GM23338 (cell line): ENCODE measurements at places on chromosomes 11 and 22.

GRCh38 chr11:122276221-122276620, 160.2 kb upstream of the BLID start:
- 0 out of 2 replicates have a peak, but pooled peaks cover 1% of the 10 kb centered on the region for H3K4me1 ChIP-seq
- no peaks in the 10 kb centered on the region for H3K27me3 ChIP-seq
- no peak overlapping the region for H3K27ac ChIP-seq
- H3K4me3 ChIP-seq: no peak overlapping the region

DNA sequence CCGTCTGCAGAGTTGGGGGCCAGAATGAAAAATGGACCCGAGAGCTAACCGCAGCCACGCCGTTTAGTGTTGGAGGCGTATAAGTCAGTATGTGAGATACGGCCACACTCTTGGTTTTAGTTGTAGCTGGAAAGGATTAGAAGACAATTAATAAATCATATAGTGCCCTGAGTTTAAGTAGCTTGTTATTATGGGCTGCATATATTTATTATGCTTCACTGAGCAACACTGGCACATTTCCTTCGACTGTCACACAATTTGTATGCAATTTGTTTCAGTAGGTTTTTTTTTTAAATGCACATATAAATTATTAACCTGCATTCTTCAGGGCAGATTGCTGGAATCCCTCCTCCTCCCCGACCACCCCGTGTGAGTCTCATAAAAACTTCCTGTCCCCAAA, 56.9 kb downstream of the PKNOX2 start:
- no peaks in the 10 kb centered on the region for H3K27me3 ChIP-seq
- H3K4me3 ChIP-seq: no peak overlapping the region
- peaks cover 7% of the 10 kb centered on the region for H3K4me1 ChIP-seq
- DNase-seq: no peak
- no peaks in the 10 kb centered on the region; the same call in 1 of the 2 replicates for H3K36me3 ChIP-seq

DNA sequence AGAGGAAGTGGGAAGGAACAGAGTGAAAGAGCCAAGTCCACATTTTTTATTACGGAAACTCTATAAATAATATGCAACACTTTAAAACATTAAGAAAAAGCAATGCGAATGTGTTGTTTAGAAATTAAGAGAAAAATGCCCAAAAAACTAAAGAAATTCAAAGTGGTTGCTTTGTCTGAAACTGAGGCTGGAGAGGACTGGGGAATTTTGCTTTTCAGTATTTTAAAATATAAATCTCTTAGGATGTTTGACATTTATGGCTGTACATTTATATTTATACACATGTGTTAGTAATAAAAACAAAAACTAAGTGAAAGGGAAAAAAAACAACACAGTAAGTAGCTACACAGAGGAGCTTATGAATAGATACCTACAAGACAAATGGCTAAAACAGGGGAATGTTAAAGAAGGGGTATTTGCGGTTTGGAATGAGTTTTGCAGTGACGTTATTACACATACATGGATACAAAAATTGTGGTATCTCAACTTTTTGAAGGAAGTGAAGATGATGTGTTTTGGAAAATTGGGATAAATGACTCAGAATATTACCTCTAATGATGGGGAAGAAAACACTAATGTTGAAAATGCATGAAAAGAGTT, 97.0 kb upstream of the DRD2 start:
- 0 out of 2 replicates have a peak, but pooled peaks cover 5% of the 10 kb centered on the region for H3K4me1 ChIP-seq
- no peaks in the 10 kb centered on the region for H3K36me3 ChIP-seq
- DNase-seq: no peak
- H3K27ac ChIP-seq: no peak overlapping the region

DNA sequence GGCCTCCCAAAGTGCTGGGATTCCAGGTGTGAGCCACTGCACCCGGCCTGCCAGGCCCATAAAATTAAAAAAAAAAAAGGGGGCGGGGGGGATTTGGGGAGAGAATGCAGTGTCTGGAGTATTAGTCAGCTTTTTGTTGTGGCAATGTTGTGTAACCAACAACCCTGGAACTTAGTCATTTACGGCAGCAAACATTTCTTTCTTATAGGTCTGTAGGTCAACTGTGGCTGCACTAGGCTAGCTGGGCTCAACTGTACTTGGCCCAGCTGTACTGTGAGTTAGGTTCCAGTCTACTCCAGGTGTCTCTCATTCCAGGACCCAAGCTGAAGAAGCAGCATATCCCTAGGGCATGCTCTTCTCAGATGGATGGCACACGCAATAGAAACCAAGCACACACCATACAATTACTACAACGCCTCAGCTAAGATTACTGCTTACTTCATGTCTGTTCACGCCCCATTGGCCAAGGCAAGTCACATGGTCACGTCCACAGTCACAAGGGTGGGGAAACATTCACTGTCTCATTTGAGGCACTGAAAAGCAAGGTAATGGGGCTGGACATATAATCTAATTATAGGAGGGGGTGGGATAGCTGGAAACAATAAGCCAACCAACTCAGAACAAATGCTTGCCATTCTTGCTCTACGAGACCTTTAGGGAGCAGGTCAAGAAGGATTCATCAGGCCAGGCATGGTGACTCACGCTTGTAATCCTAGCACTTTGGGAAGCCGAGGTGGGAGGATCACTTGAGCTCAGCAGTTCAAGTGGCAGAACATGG, 10.4 kb upstream of the SPINDOC start:
- H3K27me3 ChIP-seq: no peaks in the 10 kb centered on the region
- H3K27ac ChIP-seq: no peak overlapping the region
- DNase-seq: no peak
- H3K36me3 ChIP-seq: no peaks in the 10 kb centered on the region

DNA sequence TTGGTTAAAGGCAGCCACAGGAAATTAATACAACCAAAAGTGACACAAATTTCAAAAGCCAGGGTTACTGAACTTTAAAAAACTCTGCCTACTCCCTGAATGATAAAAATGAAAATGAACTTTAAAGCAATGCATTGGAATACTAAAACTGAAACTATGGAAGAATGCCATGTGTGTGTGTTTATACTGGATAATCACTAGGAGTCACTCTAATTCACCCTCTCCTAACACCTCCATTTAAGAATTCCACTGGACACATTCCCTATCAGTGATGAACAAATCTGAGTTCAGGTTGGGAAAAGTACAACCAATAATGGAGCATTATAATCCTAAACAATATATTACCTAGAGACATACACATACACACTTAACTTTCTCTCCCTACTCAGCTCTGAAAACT, 27.5 kb upstream of the PLAAT3 start:
- no peak overlapping the region for H3K27ac ChIP-seq
- DNase-seq: no peak
- H3K36me3 ChIP-seq: peaks cover 31% of the 10 kb centered on the region
- H3K4me1 ChIP-seq: no peaks in the 10 kb centered on the region
- H3K4me3 ChIP-seq: no peak overlapping the region
- no peaks in the 10 kb centered on the region for H3K27me3 ChIP-seq

- no peak for DNase-seq
- H3K4me1 ChIP-seq: no peaks in the 10 kb centered on the region
- H3K4me3 ChIP-seq: no peak overlapping the region
- H3K27ac ChIP-seq: no peak overlapping the region
Measured at GRCh38 chr11:69854713-69855112, 35.5 kb upstream of the FGF3 start.

DNA sequence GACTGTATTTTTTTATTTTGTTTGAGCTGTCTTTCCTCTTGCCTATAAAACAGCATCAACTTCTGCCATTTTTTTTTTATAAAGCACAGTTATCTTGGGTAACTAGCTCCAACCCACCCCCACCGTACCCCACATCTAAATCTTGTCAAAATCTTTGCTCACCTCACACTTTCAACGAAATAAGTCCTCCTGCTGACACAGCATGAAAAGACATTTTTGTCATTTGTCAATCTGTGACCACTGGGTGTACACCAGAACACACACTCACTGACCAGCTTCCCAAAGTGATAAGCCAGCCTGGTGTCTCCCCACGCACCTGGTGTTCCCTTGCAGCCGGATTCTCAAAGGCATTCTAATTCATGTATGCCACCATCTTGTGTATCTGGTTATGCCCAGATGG, 1.7 kb upstream of the TECTA start:
- DNase-seq: no peak
- H3K27me3 ChIP-seq: no peaks in the 10 kb centered on the region
- no peak overlapping the region for H3K27ac ChIP-seq
- no peak overlapping the region for H3K4me3 ChIP-seq
- H3K36me3 ChIP-seq: no peaks in the 10 kb centered on the region

GRCh38 chr22:20919718-20920117, 2.5 kb downstream of the CRKL start:
- H3K27ac ChIP-seq: no peak overlapping the region
- no peaks in the 10 kb centered on the region for H3K27me3 ChIP-seq
- no peaks in the 10 kb centered on the region for H3K36me3 ChIP-seq
- DNase-seq: no peak
- H3K4me1 ChIP-seq: peaks cover 31% of the 10 kb centered on the region
- H3K4me3 ChIP-seq: peak overlapping the region; percentile 99

- no peaks in the 10 kb centered on the region for H3K4me1 ChIP-seq
- H3K4me3 ChIP-seq: no peak overlapping the region
- DNase-seq: no peak
- H3K27me3 ChIP-seq: no peaks in the 10 kb centered on the region
Measured at GRCh38 chr22:36829370-36830002, 12.7 kb upstream of the PVALB start.

GRCh38 chr11:2139123-2139521, at the start of gene IGF2:
Gene IGF2, minus strand, starts transcription at chr11:2139389. Its CDS starts 3,866 bp downstream, at chr11:2135523.
- peaks cover 86% of the 10 kb centered on the region for H3K27me3 ChIP-seq
- peaks cover 13% of the 10 kb centered on the region; the same call in 1 of the 2 replicates for H3K4me1 ChIP-seq
- peak; percentile 62 for DNase-seq
- peak within 1 kb of the TSS; percentile 59 for H3K4me3 ChIP-seq
- no peak within 1 kb of the TSS for H3K27ac ChIP-seq
- H3K36me3 ChIP-seq: no peaks in the 10 kb centered on the region

DNA sequence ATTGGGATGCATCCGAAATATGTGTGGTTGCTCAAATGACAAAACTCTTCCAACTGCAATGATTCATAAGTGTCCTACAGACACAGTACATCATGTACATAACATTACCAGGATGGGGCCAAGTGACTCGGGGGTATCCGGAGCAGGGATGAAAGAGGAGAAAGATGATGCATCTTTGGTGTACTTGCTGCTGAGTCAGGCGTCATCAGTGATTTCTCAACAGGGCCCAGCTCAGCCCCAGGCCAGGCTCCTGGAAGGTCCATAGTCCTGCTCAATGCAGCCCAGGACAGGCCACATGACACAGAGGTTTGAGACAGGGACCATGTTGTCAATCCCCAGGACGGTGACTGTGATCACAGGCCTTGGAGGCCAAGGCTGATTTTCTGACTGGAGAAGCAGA, 59.3 kb downstream of the GGTLC2 start:
- no peak for DNase-seq
- H3K27ac ChIP-seq: no peak overlapping the region
- no peaks in the 10 kb centered on the region for H3K36me3 ChIP-seq
- H3K4me1 ChIP-seq: no peaks in the 10 kb centered on the region
- peaks cover 100% of the 10 kb centered on the region for H3K27me3 ChIP-seq

DNA sequence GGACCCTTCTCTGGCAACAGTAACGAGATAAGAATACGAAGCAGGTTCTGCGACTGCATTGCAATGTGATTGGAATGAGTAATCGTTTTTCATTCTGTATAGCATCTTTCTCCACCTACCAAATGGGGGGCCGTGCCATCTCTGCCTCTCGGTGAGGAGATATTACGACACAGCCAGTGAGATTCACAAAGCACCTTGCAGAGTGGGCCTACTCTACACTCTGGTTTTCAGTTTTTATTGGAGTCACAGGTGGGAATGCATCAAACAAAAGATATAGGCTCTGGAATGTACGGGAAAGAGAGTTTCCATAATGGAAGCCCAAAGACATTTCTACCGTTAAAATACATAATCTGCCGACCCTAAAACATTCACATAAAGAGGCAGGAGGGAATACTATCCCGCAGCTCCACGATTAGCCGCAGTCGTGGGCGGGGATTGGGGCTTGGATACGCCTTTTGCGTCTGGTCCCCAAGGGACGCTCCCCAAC, 423 bp upstream of the RTN3 start:
- H3K4me3 ChIP-seq: peak overlapping the region; percentile 82
- DNase-seq: peak; percentile 37
- H3K27me3 ChIP-seq: no peaks in the 10 kb centered on the region
- peak overlapping the region; percentile 43; the same call in 1 of the 2 replicates for H3K27ac ChIP-seq
- H3K36me3 ChIP-seq: no peaks in the 10 kb centered on the region
- H3K4me1 ChIP-seq: peaks cover 18% of the 10 kb centered on the region

DNA sequence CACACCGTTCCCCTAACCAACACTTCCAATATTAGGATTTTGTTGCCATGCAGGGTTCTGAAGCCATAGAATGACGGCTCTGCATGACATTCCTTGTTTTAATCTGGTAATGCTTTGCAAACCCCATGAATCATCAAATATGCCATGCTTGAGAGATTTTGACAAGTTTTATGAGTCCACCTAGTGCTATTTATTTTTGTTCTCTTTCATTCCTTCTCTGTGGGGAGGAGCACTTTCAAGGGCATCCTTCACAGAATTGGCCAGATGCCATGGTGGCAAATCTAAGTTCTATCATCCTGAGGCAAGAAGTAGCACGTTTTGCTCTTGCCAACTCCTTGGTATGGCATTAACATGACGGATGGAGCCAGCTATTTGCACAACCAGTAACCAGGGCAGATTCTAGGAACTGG, 268.4 kb downstream of the FAM76B start:
- H3K27me3 ChIP-seq: no peaks in the 10 kb centered on the region
- DNase-seq: no peak
- H3K4me1 ChIP-seq: no peaks in the 10 kb centered on the region
- H3K4me3 ChIP-seq: no peak overlapping the region

DNA sequence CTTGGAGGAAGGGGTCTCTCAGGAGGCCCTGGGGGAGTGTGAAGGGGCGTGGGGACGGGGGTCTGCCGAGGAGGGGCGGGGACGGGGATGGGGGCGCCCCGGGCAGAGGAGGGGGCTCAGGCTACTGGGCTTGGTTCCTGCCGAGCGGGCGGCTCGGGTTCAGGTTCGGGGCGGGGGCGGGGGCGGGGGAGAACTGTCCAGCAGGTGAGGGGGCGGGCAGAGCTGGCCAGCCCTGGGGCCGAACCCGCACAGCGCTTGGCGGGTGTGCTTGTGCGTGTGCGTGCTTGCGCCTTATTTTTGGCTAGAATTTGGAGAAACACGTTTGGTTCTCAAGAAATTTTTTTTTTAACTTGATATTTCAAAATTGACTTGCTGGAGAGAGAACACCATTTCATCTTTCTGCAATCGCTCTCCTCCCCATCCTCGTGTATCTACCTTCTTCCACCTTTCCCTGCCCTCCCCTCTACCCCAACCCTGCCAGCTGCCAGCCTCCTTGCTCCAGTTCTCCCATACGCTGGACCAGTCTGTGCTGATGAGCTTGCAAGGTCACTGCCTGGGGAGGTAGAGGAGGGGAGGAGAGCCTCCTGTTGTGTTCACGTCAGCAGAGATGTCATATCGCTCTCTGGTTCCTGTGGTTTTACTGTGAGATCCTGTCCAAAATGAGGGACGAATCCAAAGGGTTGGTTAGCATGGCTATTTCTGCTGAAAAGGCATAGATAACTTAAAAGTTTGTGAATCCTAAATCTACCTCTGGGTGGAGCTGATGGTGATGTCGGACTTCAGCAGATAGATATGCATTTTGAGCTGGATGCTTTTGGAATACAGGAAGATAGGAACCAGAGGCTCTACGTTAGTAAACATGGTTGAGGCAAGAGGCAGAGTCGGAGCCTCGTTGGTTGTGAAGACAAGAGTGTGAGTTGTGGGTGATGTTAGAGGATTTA, 668 bp downstream of the MADD start:
- H3K27me3 ChIP-seq: no peaks in the 10 kb centered on the region
- peak overlapping the region; percentile 99; the same call in 1 of the 2 replicates for H3K27ac ChIP-seq
- peak overlapping the region; percentile 88 for H3K4me3 ChIP-seq
- no peaks in the 10 kb centered on the region; the same call in 1 of the 2 replicates for H3K36me3 ChIP-seq

- no peak overlapping the region for H3K27ac ChIP-seq
- H3K4me1 ChIP-seq: no peaks in the 10 kb centered on the region
- H3K27me3 ChIP-seq: no peaks in the 10 kb centered on the region
- DNase-seq: no peak
- no peak overlapping the region for H3K4me3 ChIP-seq
Measured at GRCh38 chr22:49264696-49265095, 563.0 kb downstream of the BRD1 start.

GRCh38 chr11:77175021-77175842, 47.2 kb downstream of the MYO7A start:
- H3K36me3 ChIP-seq: no peaks in the 10 kb centered on the region
- no peak for DNase-seq
- H3K27ac ChIP-seq: no peak overlapping the region
